Activated CD4-positive, alpha-beta T cell treated with anti-CD3 and anti-CD28 coated beads, Interleukin-2, amount 10 ng/mL, durations not matched to agents 7 days and 5 days (primary cell): ENCODE measurements at places on chromosomes 11 and 22.

GRCh38 chr11:34344768-34345539, 12.9 kb downstream of the ABTB2 start:
- DNase-seq: no peak

DNA sequence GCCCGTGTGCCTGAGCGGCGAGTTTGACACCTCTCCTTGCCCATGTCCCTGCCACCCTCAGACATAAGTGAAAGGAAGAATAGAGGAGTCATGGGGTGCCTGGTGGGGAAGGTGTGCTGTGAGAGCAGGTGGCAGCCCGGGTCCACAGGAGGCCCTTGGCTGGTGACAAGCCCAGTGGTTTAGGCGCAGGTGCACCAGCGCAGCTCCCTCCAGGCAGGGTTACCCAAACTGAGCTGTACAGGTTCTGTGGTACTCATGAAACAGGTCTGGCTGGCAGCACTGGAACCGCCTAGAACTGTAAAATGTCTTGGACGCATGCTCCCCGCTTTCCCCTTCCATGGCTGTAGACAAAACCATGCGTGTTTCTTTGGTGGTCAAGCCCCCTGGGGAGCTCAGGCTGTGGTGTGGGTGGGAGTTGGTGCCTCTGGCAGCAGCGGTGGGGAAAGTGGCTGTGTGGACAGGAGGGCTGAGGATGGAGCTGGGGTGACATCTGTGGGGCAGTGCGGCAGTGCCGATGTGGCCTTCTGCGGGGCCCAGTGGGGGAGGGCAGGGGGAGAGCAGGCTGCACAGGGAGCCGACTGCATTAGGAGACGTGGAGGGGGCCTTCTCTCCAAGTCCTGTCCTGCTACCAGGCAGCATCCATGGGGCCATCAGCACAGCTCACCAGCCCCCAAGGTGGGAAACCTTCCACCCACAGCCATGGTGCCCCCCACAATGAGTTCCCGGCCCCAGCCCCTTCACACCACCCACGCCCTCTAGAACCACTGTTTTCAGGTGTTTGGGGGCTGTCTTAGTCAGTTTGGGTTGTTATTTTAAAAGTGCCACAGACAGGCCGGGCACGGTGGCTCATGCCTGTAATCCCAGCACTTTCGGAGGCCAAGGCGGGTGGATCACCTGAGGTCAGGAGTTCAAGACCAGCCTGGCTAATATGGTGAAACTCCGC, 5.6 kb upstream of the GTSE1 start:
- DNase-seq: no peak

GRCh38 chr11:71301858-71302533, 49.6 kb upstream of the SHANK2 start:
- DNase-seq: no peak

GRCh38 chr11:93903989-93904388, 53.6 kb upstream of the VSTM5 start:
- DNase-seq: no peak

GRCh38 chr22:47564158-47564450, 801.7 kb downstream of the TBC1D22A start:
- no peak for DNase-seq

DNA sequence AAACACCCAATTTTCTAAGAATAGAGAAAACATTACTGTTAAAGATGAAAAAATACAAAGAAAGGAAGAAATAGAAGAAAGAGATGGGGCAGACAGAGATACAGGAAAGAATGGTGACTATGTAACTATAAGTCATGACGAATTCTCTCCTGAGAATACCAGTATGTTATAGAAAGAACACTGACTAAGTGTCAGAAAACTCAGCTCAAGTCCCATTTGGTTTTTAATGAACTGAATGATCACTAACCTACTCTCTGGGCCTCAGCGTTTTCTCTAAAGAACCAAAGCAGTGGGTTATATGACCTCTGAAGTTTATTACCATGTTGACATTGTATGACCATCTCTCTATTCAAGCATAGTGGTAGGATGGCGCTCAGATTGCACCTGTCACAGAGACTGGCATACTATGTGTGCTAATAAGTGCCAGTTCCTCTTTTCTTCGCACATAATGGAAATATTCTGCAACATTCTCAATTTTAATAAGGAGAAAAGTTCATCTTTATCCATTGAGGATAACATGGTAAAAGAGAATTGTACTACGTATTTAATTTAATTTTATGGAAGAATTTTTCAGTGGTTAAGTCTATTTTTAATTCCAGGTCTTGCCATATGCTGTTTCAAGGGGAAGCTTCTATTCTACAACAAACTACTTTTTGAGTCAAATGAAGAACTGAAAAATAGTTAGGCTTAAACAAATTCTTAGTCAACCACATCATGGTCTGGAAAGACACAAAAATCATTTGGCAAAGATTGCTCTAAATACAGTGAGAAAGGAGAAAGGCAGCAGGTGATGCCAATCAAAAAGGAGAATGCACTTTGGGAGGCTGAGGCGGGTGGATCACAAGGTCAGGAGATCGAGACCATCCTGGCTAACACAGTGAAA, 25.0 kb upstream of the EED start:
- DNase-seq: no peak
